CD4-positive, alpha-beta T cell treated with Interleukin-6 for 4 hours (primary cell): ENCODE measurements at places on chromosomes 4 and X.

DNA sequence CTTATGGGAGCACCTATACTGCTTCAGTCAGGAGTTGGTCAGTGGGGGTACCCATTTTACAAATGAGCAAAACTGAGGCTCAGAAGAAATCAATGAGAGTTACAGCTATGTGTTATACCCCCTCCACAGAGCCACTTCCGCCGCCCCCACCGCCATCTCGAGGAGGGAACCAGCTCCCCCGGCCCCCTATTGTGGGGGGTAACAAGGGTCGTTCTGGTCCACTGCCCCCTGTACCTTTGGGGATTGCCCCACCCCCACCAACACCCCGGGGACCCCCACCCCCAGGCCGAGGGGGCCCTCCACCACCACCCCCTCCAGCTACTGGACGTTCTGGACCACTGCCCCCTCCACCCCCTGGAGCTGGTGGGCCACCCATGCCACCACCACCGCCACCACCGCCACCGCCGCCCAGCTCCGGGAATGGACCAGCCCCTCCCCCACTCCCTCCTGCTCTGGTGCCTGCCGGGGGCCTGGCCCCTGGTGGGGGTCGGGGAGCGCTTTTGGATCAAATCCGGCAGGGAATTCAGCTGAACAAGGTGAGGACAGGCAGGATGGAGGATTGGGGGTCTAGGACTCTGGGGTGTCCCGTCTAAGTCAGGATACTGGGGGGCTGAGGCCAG, 5.0 kb downstream of the WAS start:
- no peak for DNase-seq

DNA sequence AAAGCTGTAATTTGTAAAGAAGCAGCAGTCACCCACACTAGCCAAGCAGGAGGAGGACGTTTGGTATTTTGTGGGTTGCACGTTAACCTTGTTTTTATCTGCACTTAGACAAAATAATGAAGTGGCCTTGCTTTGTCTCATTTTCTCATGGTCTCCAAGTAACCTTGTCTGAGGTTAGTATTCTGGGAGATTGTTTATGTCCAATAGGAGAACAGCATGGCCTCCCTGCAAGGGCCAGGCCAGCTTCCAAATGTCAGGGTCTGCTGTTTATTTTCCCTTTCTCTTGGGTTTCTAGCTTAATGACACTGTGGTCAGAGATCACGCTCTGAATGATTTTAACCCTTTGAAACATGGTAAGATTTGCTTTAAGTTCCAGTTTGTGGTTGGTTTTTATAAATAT, 29.9 kb downstream of the PNMA6E start:
- no peak for DNase-seq

DNA sequence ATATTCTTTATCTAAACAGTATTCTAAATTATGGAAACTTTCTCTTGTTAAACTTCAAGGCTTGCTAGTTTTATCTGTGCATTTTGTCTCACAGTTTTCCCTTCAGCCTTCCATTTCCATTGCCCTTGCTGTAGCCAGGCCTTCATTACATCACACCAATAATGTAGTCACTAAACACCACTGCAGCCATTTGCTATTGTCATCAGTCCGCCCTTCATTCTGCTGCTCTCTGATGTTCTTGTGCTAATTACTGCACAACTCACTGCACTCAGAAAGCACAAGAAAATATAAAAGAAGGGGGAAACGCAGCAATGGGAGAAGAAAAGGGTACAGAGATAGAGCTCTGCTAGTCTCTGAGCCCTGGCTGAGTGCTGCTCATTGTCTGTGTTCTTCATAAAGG, 239.6 kb upstream of the FSTL5 start:
- no peak for DNase-seq

GRCh38 chrX:11965436-11965835, 172.8 kb upstream of the FRMPD4 start:
- DNase-seq, result no peak

- DNase-seq, result no peak
Measured at GRCh38 chr4:174681723-174682300, 147.2 kb downstream of the GLRA3 start.

GRCh38 chr4:24965627-24966026, 52.8 kb upstream of the CCDC149 start:
- DNase-seq, result no peak

GRCh38 chr4:78939667-78940008, 400 bp upstream of the PAQR3 start:
- no peak for DNase-seq

DNA sequence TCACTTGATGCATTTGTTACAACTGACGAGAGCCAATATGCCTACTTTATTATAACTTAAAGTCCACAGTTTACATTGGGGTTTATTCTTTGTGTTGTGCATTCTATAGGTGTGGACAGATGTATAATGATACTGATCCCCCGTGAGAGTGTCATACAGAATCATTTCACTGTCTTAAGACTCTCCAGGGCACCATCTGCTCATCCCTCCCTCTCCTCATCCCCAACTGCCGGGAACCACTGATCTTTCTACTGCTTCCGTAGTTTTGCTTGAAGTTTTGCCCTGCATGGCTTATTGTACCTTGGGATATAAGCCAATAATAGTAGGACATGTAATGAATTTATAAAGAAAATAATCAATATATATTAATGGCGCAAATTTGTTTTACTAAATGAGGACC, 137.8 kb upstream of the MSX1 start:
- DNase-seq, result no peak
